Right lobe of liver (tissue), 6 donors: ENCODE measurements at places on chromosomes 6 and 20. TPM values are rescaled to one million over a fixed set of nuclear protein-coding genes. Genes with fewer than 3 reads are reported as not detected.

The LYRM2 gene
- 15.3 TPM for total RNA-seq

The HTR1B gene
- total RNA-seq = not detected

The RAET1L gene
- total RNA-seq = not detected

The TSBP1 gene
- not detected for total RNA-seq

The CST2 gene
- total RNA-seq = not detected

The TUBB2B gene
- 1.0 TPM for total RNA-seq

The CRYBG1 gene
- total RNA-seq = 7.3 TPM

The TNXB gene
- 24.2 TPM for total RNA-seq

The SCRT2 gene
- not detected for total RNA-seq

The REM1 gene
- total RNA-seq = 0.16 TPM

The RNF144B gene
- 7.6 TPM for total RNA-seq

The ACTL10 gene
- total RNA-seq = 0.56 TPM

The PRR3 gene
- total RNA-seq = 2.5 TPM

The SRF gene
- 11.4 TPM for total RNA-seq

The ADGB gene
- total RNA-seq = not detected

The SLC44A4 gene
- not detected for total RNA-seq

The C20orf204 gene
- not detected for total RNA-seq

The PRDM13 gene
- not detected for total RNA-seq

The EPHA7 gene
- total RNA-seq = not detected

The RBM12 gene
- total RNA-seq = 13.5 TPM

The MYCT1 gene
- 5.0 TPM for total RNA-seq

The PTGIS gene
- 15.6 TPM for total RNA-seq

The MYMX gene
- not detected for total RNA-seq

The KIF25 gene
- total RNA-seq = not detected

The SLC13A3 gene
- total RNA-seq = 6.9 TPM

The FOXQ1 gene
- total RNA-seq = 0.15 TPM

The CALHM5 gene
- total RNA-seq = 0.28 TPM

The FAM209A gene
- total RNA-seq = not detected

The ADGRF1 gene
- not detected for total RNA-seq

The TRIM10 gene
- total RNA-seq = 0.74 TPM

The TBPL1 gene
- total RNA-seq = 10.9 TPM

The TPX2 gene
- 1.9 TPM for total RNA-seq

The CARMIL1 gene
- total RNA-seq = 3.3 TPM

The B3GALT4 gene
- total RNA-seq = 1.3 TPM

The LHFPL5 gene
- total RNA-seq = not detected

The KCNQ5 gene
- total RNA-seq = 0.04 TPM

The TREML2 gene
- total RNA-seq = 0.16 TPM

The OVOL2 gene
- not detected for total RNA-seq

The SLC22A23 gene
- total RNA-seq = 16.9 TPM

The OR2H2 gene
- not detected for total RNA-seq
